Fibroblast of skin of back (primary cell): ENCODE measurements at places on chromosomes 1 and 21.

- peak; percentile 77 for DNase-seq
These were observed at the start of gene RAVER2 for GRCh38 chr1:64744492-64745180. Gene RAVER2, plus strand, starts transcription at chr1:64745075. Its CDS starts 98 bp downstream, at chr1:64745173.

- DNase-seq, result peak; percentile 64
These were observed 74.9 kb downstream of the JAK1 start for GRCh38 chr1:64891448-64891825.

DNA sequence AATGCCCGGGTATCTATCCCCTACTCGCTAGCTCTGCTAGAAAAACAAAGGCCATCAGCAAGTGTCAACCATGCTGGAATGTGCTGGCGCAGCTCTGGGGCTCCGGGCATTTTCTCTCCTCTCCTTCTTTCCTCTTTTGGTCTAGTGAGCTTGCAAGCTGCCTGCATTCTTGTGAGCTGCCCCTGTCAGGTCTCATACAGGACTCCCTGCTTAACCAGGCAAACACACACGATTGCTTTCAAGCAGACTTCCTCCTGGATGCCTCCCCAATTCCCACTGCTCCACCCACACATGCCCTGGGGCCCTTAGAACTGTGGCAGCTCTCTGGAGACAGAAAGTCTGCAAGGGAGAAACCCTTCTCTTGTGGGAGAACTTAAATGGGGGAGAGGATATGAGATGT lies 35.7 kb upstream of the SUCO start:
- DNase-seq, result peak; percentile 23

DNA sequence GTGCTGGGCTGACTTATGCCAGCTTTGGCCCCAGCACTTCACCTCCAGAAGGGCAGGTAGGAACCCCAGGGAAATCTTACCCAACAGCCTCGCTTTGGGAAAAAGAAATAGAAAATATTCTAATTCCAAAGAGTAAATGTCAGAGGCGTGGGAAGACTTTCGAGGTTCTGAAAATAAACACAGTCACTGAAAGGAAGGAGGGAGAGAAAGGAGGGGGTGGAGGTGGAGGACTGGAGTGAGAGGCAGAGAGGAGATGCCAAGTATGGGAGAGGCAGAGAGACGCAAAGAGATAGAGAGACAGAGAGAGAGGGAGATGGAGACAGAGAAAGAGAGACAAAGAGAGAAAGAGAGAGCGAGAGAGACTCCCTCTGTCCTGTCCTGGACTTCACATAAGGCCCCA lies 395.0 kb downstream of the PTPRU start:
- DNase-seq, result peak; percentile 9

DNA sequence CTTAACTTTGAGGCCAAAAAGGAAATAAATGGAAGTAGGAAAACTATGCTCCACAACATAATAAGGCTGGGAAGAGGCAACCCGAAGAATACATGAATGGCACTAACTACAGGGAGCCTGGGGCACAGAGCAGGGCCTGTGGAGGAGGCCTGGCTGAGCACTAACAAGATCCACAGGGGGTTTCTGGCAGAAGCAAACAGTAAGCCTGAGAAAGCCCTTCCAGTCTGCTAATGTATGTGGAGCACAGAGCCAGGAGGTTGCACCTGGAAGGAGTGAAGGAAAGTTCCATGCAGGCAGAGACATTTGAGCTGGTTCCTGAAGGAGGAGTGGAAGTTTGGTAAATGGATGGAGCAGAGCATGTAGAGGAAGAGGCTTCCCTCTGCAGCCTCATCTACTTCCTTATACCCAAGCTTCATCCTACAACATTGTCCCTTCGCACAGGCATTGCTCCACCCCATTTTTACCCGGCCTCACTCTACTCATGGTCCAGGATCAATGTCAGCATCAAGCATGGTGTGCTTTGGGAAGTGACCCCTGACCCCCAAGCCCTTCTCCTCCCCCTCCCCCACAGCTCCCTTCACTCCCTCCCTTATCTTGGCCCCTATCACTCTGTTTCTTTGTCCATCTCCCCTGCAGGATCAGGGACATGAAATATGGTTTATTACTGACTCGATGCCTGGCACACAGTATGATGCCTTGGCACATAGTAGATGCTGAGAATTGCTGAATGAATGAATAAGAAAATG lies 23.3 kb downstream of the SHISA4 start:
- no peak for DNase-seq

GRCh38 chr1:44740179-44740617 lies 561 bp downstream of the KIF2C start:
- DNase-seq, result peak; percentile 23

- no peak for DNase-seq
These were observed 26.1 kb downstream of the F3 start for GRCh38 chr1:94515296-94515947.

DNA sequence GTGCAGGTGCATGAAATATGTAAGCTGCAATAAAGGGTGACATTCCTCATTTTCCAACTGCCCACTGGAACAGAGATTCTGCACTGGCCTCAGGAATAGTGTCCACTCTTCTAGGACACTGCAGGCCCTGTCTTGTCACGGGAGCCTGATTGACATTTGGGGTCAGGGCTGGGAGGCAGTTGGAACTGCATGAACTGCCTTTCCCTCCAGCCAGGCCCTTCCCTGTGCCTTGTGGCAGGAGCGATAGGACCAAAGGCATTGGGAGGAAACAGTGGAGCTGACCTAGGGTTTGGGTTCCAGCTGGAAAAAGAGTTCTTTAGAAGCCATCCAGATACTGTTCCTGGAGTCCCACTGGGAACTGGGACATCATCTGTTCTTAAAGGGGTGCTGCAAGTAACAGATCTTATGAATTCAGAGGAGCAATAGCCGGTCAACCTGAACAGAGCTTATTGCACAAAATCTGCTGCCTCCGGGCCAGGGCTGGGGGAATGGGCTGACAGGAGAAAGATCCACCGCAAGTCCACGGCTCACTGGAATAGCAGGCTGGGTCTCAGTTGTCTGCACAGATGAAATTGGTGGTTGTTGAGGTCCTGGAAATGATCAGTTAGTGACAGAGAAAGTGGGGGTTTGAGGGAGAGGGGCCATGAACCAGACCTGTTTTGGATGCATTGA lies 451.7 kb downstream of the CAMTA1 start:
- no peak for DNase-seq

GRCh38 chr1:92441697-92442342 lies 44.9 kb downstream of the GFI1 start:
- DNase-seq, result no peak

GRCh38 chr1:43824795-43825194 lies 108.8 kb upstream of the ARTN start:
- no peak for DNase-seq

- DNase-seq, result no peak
These were observed 1600.0 kb downstream of the BRINP3 start for GRCh38 chr1:188877668-188878067.

DNA sequence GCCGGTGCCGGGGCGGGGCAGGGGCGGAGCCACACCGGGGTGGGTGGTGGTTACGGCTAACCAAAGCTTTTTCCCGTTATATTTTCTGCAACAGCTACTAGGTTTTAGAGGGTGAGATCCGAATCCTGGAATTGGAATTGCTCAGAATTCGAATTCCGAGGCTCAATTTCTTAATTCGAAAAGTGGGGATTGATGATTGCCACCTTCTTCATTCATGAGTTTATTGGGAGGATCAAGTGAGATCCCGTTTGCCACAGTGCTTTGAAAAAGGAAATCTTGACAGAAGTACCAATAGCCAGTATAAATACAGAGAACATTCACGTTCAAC lies 207 bp upstream of the SVBP start:
- no peak for DNase-seq

- DNase-seq, result no peak
These were observed 109.4 kb downstream of the BARHL2 start for GRCh38 chr1:90607736-90608135.

DNA sequence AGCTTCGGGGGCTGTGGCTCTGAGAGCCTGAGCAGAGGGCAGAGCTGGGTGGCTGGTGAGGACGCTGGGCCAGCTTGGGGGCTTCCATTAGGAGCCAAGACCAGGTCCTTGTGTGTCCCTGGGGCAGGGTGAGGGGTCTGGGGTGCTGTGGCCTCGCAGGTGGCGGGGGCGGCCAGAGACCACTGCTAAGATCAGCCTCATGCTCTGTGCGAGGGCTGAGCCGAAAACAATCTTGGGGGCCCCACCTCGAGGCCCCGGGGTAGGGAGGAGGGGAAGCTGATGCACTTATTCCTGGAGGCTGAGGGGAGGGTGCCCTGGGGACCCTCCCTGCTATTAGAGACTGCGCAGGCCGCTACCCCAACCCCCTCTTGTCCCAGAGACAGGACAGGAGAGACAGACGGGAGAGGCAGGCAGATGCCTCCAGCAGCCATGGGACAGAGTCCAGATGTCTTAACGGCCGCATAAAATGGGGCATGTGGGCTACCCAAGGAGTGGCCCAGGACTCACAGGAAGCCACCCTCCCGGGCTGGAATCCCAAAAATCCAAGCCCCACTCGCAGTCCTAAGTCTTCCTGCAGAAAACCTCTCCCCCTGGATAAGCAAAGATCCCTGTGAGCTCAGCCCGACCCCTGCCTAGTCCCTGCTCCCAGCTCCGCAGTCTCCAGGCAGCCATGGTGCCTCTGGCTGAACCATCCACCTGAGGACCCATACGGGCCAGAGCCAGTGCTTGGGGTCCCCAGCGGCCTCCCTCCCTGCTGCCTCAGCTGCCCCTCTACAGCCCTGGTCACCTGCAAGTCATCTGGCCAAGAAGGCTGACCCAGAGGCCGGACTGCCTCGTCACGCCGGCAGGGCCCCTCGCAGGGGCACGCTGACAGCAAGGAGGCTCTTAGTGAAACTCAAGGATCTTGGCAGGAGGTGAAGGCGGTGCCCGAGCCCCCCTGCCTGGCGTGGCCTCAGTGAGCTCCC lies 43.6 kb upstream of the COL18A1 start:
- DNase-seq, result peak; percentile 62

DNA sequence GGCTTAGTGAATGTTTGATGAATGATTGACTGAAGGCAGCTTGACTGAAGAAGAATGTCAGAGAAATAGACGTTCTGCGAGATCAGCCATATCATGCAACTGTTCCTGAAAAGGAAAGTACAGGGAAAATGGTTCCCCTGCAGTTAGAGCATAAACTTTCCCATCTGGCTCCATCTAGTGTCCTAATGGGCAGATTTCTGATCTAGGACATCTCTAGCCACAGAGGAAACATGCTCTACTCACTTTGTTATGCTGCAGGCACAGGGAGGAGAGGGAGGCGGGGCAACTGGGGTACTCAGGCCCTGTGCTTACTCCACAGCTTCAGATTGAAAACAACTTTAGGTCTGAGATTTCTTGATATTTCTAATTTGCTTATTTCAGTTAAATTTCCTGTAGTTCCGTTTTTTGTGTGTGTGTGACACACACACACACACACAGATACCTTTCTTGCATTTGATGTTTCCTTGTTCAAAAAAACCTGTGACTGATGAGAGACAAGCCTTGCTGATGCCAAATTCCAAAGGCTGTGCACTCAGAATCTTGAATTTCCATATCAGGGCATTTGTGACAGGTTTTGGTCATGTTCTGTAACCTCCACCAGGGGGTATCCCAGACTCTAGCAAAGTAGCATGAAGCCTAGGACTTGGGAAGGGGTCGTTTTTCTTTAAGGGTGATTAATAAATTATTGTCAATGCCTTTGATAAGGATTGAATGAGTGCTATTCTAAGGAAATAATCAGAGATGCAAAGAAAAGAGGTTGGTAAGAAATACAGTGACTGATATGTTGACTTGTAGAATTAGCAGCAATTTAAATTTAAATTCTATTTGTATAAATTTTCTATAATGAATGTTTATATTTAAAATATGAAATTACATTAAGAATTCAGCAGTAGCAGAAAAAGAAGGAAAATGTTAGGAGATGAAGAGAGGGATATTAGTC lies 139.7 kb upstream of the BEND5 start:
- DNase-seq, result peak; percentile 84

- DNase-seq, result peak; percentile 73
These were observed 712 bp upstream of the LAMB3 start for GRCh38 chr1:209652873-209653401.

DNA sequence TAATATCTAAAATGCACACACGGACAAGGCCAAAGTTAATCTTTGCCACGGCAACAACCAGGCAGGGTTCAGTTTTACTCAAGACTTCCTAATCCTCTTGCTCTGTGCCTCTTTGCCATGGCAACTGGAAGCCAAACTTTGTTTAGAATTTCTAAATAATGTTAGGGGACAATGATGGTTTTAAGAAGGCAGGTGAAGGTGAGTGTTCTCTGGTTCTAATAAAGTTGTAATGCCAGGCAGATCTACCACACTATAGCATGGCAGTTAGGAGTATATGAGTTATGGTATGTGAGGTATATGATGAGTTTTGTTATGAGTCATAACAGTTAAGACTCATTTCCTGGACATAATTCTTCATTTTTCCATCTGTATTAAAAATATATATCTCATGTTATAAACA lies 2.7 kb downstream of the PTPRC start:
- DNase-seq, result peak; percentile 73

DNA sequence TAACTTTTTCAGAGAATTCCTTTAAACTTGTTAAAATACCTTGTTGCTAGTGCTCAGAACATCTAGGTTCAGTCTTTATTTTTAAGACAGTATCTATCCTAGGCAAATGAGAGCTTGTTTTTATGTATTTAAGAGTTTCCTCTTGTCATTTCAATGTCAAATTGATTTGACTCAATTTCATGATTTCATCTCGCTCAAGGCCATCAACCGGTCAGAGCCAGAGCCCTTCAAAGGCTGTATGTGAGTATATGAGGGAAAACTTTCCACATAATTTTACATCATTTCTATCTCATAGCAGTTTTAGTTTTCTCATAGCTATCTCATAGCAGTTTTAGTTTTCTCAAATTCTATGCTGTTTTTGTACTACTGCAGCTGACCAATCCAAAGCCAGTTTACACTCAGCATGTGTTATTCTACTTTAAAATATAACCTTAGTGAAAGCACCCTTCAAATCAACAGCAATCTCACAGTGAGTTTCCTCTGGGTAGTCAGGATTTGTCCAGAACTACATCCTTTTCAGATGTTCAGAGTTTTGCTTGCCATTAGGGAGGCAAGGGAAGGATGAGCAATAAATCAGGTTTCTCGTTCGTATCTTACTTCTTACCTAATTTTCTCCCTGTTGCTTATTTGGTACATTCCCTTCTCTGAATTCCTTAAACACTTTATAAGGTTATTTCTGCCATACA lies 12.7 kb downstream of the HNRNPU start:
- DNase-seq, result no peak

- peak; percentile 2 for DNase-seq
These were observed 164.4 kb downstream of the LIPI start for GRCh38 chr21:14046401-14046800.

DNA sequence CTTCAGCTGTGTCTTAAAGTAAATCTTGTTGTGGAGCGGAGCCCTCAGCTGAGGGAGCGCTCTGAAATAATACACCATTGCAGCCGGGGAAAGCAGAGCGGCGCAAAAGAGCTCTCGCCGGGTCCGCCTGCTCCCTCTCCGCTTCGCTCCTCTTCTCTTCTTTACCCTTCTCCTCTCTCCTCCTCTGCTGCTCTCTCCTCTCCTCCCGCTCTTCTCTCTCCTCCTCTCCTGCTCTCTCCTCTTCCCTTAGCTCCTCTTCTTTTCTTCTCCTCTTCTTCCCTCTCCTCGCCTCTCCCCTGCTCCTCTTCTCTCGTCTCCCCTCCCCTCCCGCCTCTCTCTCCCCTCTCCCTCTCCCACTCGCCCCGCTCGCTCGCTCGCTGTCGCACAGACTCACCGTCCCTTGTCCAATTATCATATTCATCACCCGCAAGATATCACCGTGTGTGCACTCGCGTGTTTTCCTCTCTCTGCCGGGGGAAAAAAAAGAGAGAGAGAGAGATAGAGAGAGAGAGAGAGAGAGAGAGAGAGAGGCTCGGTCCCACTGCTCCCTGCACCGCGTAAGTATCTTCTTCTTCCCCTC lies at the start of gene PROX1:
Gene PROX1, plus strand, starts transcription at position 47 of the 580 bp plus-strand sequence. CDS start 8,563 bp downstream, outside the sequence.
- peak; percentile 86 for DNase-seq
